ENCODE measurements at places on chromosomes 16 and 17. TPM values are rescaled to one million over a fixed set of nuclear protein-coding genes. Genes with fewer than 3 reads are reported as not detected.

CCDC40 gene
- 1.3 TPM for total RNA-seq

SPATA2L gene
- 7.6 TPM for total RNA-seq

APOBR gene
- 26.1 TPM for total RNA-seq

LGALS3BP gene
- 222 TPM for total RNA-seq

FADS6 gene
- total RNA-seq: not detected

LRRC75A gene
- 5.5 TPM for total RNA-seq

NTN1 gene
- 0.09 TPM for total RNA-seq

TBC1D10B gene
- 63.6 TPM for total RNA-seq

TMC8 gene
- total RNA-seq: 340 TPM

RNF151 gene
- not detected for total RNA-seq

GRCh38 chr17:14387036-14387435, 86.2 kb downstream of the HS3ST3B1 start:
- no peak for DNase-seq

GRCh38 chr17:83191388-83192160, 112.2 kb downstream of the METRNL start:
- peak; percentile 26 for DNase-seq

- no peak for DNase-seq
These were observed 1837.7 kb downstream of the TP53TG3F start for GRCh38 chr16:35296962-35297653.

- DNase-seq: no peak
These were observed 59.7 kb downstream of the SHISA6 start for GRCh38 chr17:11300738-11301137.

- DNase-seq: no peak
These were observed 12.2 kb downstream of the MNT start for GRCh38 chr17:2388683-2389055.

- no peak for DNase-seq
These were observed 11.5 kb downstream of the NUP93 start for GRCh38 chr16:56741399-56741798.

GRCh38 chr17:14353861-14354474, 53.1 kb downstream of the HS3ST3B1 start:
- no peak for DNase-seq

DNA sequence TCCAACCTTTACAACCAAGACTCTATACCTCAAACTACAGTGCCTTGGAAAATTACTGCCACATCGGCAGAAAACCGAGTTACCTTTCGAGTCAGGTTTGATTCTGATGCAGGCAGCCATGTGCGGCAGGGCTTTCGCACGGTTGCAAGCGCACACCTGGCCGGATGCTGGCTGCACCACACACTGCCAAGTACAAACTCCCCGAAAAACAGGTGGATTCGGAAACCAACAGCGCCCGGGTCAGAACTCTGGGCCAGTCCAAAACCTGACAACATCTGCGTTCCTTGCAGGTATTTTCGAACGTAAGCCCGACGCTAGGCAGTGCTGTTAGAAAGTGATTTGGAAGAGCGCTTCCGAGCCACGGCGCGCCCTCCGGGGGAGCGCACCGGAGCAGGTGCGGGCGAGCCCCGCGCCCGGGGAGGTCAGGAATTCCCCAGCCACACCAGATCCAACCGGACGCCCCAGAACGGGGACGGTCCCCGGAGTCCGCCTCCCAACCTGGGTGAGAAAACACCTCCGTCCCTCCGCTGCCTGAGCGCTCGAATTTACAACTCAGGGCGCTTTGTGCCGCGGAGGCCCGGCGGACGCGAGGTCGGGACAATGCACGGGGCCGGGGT, 1.2 kb downstream of the USP7 start:
- DNase-seq: peak; percentile 64

DNA sequence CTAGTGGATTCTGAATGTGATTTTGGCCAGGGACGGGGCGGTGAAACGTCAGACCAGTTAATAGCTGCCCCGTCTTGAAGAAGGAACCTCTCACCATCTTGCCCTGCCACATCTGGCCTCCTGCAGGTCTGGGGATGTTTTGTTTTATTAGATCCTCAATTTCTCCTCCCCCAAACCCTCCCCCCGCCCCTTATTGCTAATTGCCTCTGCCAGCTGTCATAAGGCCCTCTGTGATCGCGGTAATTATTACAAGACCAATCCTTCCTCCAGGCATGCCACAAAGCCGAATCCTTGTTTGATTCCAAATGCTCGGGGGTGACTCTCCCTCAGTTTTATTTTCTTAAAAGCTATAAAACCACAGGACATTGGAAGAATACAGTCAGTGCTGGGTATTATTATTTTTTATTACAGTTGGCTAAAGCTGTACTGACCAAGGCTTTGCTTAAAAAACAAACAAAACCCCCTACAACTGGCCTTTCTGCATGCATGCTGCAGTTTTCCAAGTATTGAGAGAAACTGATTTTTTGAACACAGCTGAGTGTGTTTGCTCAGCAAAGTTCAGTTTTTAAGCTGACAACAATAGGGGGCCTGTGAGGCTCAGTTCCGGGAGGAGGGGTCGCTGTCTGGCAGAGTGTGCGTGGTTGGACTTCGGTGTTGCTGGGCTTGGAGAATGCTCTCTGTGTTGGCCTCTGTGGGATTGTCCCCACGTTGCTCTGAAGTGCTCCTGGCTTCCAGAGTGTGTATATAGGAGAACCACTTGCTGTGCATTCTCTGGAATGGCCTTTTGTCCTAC, 1.7 kb downstream of the KSR1 start:
- DNase-seq: no peak

- DNase-seq: no peak
These were observed 850.8 kb upstream of the RBFOX1 start for GRCh38 chr16:6481894-6482293.

GRCh38 chr17:32943206-32943605, 15.3 kb downstream of the TMEM98 start:
- DNase-seq: no peak

- DNase-seq: no peak
These were observed 10.1 kb upstream of the TEKT3 start for GRCh38 chr17:15351478-15351840.

DNA sequence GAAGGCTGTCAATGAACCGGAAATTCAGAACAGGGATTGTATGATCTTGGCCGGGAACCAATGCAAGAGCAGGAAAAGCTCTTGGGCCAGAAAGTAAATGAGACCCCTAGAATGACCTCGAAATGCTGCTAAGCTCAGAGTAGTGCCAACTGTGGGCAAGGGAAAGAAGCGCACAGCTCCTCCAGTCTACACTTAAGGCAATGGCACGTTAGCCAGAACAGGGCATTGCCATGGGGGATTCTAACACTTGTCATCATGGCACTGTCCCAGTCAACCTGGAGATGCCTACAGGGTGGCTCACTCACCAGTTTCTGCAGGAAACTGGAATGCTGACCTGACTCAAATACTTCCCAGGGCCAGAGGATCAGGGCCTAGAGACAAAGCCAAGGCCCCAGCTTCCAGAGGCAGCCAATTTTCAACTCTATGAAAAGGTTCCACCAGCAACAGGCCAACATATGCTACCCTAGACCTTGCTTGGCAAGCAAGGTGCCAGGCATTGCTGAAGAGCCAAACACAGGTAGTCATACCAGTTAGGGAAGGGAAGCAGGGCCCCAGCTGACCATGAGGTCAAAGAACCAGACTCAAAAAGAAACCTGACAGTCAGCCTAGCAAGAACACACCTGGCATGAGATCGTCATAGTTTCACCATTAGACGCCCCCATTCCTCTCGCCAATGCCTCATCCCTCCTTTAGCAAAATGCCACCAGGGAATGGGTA, 34.9 kb downstream of the ARHGAP17 start:
- DNase-seq: no peak

GRCh38 chr17:43880420-43880991, 26.8 kb downstream of the MPP2 start:
- DNase-seq: peak; percentile 58

- DNase-seq: no peak
These were observed 22.1 kb downstream of the TMEM114 start for GRCh38 chr16:8568231-8568617.

DNA sequence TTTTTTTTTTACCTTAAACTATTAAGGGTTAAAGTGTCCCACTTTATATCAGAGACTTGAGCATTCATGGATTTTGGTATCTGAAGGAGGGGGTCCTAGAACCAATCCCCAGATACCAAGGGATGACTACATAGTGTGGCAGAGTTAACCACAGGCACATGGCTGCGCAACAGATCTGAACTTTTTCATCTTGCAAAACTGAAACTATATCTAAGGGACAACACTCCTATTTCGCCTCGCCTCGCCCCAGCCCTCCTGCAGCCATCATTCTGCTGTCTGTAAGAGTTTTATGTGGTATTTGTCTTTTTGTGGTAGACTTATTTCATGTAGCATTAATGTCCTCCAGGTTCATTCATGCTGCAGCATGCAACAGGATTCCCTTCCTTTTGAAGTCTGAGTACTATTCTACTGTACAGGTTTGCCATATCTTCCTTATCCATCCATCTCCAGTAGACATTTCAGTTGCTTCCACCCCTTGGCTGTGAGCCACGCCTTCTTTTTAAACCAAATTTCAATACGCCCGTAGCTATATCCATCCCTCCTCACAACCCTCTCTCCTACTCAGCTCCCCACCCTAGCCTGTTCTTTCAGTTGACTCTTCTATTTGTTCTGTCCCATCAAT, 53.2 kb downstream of the AMFR start:
- DNase-seq: no peak

GRCh38 chr16:51450909-51451308, 299.8 kb upstream of the SALL1 start:
- no peak for DNase-seq

DNA sequence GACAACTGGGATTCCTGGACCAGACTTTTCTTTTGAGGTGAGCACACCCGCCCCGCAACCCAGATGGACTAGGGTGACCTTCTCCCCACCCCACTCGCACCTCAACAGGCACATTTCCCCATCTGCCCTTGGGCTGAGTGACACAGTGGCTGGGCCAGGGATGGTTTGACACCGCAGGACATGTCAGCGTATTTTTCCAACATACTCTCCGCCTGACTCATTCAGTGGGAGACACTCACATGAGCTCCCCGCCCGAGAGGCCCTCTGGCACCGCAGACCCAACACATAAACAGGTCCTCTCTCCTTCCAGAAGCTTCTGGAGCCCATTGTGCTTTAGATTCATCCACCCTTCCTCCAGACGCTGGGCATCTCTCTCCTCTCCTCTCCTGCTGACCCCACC, 69.4 kb downstream of the ZDHHC7 start:
- no peak for DNase-seq

- DNase-seq: no peak
These were observed 13.4 kb downstream of the CHTF8 start for GRCh38 chr16:69118994-69119393.

GRCh38 chr17:61253362-61253761, 146.3 kb upstream of the TBX2 start:
- DNase-seq: no peak

- DNase-seq: peak; percentile 24
These were observed 98.7 kb upstream of the ZNF750 start for GRCh38 chr17:82938486-82938872.

DNA sequence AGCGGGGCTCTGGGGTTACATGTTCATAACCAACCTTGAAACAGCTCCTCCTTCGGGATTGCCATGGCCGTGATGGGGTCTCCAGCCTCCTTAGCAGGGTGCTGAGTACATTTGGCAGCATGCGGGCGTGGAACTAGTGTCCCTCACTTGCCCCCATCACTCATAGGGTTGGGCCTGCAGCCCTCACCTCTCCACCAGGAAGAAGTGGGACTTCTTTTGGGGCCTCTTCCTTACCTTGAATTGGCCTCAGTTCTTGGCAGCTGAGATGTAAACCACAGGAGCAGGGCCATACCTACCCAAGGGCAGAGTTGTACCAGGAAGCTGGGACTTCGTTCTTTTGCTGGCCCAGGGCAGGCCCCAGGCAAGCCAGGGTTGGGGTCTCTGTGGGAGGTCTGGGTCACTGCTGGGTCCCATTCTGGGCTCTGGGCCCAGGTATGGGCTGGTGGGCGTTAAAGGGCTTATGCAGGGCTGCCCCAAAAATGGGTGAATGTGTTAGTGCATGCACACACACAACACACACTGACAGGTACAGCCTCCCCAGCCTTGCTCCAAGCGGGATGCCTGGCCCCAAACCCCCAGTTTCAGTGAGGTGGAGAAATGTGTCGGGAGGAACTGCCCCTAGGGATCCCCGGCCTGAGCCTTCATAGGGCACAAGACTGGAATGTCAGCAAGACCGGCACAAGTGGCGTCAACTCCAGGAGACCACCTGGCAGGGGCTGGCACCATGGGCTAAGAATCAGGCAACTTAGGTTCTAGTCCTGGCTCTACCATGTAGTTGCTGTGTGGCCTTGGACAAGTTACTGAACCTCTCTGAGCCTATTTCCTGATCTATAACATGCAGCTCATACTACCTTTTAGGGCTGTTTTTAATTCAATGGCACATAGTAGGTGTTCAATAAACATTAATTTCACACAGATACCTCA, 3.9 kb upstream of the KRT15 start:
- no peak for DNase-seq

DNA sequence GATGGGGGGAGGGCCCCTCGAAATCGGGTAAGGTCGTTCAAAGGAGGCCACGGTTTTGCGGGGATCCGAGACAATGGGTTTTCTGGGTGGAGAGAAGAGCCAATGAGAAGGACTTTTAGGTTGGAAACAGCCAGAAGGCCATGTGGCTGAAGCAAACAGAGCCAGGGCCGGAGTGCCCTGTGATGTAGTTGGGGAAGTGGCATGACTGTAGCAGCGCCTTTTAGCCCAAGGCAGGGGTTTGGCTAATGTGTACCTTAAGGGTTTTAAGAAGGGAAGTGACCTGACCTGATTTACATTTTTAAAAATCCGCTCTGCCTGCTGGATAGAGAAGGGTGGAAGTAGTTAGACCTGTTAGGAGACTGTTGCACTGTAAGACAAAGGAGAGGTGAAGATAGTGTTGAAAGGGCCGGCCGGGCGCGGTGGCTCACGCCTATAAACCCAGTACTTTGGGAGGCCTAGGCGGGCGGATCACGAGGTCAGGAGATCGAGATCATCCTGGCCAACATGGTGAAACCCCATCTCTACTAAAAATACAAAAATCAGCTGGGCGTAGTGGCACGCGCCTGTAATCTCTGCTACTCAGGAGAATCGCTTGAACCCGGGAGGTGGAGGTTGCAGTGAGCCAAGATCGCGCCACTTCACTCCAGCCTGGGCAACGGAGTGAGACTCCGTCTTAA, 1.0 kb downstream of the LYRM1 start:
- peak; percentile 48 for DNase-seq

DNA sequence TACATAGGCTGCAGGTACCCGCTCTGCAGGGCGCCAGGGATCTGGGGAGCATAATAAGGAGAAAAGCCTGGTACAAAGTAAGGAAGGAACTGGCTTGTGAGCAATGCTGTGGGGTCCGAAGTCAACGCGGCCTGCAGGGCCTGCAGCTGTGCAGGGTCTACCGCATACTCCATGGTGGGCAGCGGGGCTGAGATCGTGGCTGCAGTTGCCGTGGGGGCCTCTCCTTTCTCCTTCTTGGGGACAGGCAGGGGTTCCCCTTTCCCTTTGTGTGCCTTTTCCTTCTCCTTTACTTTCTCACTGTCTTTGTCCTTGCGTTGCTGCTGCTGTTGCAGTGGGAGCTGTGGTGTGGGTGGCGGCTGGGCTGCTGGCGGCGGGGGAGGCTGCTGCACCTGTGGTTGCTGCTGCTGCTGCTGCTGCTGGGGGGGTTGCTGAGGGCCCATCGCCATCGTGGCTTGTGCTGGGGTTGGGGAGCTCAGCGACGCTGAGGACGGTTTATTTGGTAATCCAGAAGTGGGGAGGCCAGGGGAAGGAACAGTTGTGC, 259.6 kb downstream of the ZFHX3 start:
- no peak for DNase-seq
